ENCODE measurements at places on chromosomes 1 and 21.

GRCh38 chr1:10074059-10074851 is 41.5 kb downstream of the UBE4B start:
- DNase-seq = peak; percentile 83

DNA sequence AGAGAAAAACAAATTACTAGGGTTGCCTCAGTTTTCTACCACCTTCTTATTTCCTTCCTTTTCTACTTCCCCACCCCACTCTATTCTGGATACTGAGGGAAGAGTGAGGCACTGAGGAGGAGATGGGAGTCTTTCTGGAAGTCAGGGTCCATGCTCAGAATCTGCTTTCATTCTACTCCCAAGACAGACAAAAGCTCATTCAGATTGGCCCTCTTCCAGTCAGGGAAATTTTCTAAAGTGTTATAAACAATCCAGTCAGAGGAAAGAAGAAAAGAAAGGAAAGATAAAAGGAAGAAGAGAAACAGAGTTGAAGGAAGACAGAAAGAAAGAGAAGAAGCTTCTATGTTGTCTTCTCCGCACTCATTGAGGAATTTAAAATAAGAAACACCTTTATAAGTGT is 228.6 kb downstream of the COP1 start:
- no peak for DNase-seq

DNA sequence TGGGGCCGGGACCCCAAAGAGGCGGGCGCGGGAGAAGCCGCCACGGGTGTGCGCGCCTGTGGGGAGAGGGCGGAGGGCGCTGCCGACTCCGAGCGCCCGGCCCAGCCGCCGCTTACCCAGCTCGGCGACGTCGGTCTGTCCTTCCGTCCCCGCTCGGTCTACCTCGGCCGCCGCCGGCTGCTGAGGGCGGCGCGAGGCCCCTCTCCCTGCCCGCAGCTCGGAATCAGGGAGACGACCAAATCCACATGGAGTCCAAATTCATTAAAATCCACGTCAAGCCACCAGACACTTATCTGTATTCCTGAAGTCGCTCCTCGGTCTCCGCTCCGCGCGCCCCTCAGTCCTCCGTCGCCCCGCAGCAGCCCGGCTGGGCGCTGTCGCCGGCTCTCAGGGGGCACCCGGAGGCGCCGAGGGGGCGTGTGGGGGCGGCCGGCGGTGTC is 637 bp downstream of the PLXNA2 start:
- no peak for DNase-seq

GRCh38 chr1:225737161-225737560 is 40.5 kb upstream of the SRP9 start:
- no peak for DNase-seq

GRCh38 chr1:197180252-197180878 is 33.9 kb upstream of the ASPM start:
- no peak for DNase-seq

DNA sequence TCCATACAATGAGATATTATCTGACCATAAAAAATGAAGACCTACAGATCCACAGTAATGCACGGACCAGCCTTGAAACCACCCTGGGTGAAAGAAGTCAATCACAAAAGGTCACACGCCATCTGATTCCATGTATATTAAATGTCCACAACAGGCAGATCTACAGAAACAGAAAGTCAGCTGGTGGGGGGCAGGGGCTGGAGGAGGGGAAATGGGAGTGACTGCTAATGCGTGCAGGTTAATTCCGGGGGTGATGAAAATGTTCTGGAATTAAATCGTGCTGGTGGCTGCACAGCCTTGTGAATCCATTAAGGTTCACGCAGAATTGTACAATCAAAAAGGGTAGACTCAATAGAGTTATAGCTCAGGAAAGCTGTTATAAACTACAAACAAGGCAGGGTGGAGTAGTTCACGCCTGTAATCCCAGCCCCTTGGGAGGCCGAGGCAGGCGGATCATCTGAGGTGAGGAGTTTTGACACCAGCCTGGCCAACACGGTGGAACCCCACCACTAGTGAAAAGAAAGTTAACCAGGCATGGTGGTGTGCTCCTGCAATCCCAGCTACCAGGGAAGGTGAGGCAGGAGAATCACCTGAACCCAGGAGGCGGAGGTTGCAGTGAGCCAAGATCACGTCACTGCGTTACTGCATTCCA is 32.3 kb downstream of the ACOT7 start:
- no peak for DNase-seq

GRCh38 chr1:200991097-200991614 is 32.4 kb downstream of the KIF21B start:
- no peak for DNase-seq

DNA sequence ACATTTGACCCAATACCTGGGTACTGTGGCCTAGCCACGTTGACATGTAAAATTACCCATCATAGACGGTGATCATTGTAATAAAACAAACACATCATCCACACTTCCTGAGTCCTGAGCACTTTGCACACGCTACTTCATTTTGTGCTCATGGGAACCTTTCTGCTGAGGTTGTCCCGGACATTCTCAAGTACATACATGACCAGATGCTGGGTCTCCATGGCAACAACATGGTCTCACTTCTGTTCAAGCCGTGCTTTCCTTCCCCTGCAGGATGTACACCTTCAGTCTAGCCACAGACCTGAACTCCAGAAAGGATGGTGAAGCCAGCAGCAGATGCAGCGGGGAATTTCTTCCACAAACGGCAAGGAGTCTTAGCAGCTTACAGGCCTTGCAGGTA is 22.7 kb downstream of the UBASH3A start:
- no peak for DNase-seq

DNA sequence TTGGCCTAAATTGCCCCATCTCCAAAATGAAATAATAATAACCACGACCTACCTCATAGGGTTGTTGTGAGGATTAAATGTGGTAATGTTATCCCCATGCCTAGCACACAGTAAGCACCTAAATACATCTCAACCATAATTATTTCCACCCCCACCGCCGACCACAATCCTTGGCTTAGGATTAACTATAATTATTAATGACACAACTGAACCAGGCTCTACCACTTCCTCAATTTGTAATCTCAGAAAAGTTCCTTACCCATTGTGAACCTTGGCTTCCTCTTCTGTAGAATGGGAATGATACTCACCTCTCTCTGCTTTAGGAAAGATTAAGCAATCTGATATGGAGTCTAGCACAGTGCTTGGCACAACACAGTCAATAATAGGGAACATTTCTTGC is 44.3 kb upstream of the TACSTD2 start:
- peak; percentile 55 for DNase-seq

DNA sequence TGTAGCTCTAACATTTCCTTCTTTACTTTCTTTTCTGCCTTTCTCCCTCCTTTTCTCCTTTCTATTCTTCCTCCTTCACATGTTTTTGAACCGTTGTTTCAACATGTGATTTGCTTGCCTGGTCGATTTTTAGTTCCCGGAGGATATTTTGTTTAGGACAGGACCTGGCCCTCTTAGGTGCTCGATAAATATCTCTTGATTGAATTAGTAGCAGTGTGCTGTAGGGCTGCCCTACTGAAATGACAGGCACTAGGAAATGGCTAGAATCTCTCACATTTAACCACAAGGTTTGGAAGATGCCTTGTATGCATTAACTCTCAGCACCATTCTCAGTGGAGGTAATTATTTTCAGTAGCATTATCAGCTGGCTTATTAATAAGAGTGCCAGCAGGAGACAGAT is 305.6 kb downstream of the PAPPA2 start:
- DNase-seq = no peak

DNA sequence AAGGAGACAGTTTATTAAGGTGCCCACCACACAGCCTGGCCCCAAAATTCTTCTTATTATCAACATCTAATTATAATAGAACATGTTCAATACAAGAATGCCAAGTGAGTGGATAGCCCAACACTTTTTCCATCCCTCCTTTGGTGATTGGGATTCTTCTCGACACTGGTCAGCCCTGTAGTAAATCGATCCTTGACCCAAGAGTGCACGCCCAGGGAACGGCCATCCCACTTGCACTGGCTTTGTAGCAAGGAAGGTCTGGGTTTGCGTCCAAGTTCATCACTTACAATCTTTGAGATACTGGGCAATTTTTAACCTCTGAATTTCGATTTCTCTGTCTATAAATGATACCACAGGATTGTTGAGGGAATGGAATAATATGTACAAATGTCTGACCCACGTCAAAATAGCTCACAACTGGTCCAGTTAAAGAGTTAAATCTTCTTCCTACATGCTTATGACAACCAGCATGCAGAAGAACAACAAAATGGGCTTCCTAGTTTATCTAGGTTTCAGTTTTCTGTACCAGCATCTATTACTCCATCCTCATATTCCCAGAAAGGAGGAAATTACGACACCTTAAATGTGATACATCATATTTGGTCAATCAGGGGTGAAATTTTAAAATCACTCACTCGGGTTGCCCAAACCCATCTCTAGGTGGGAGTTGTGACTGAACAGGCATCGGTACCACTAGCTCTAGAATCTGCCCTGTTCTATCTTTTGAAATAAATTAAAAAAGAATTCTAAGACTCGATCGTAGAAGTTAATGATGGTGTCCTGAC is 161.8 kb downstream of the CLIC6 start:
- DNase-seq = no peak

DNA sequence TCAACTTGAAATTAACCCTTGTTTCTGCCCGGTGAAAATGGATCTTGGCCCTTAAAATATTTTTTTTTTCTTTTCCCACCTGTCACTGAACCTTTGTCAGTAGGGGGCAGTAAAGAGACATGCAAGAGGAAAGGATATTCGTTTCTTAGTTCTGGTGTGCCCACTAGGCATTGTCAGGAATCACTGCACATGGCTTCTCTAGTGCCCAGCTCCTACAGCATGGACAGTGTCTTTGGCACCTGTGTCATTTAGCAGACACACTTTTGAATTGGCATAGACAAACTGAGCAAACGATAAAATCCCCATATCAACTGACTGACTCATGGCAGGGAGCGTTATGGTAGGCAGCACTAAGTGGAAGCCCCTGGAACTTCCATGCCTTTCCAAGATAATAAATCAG is 1048.1 kb downstream of the BRINP3 start:
- no peak for DNase-seq

DNA sequence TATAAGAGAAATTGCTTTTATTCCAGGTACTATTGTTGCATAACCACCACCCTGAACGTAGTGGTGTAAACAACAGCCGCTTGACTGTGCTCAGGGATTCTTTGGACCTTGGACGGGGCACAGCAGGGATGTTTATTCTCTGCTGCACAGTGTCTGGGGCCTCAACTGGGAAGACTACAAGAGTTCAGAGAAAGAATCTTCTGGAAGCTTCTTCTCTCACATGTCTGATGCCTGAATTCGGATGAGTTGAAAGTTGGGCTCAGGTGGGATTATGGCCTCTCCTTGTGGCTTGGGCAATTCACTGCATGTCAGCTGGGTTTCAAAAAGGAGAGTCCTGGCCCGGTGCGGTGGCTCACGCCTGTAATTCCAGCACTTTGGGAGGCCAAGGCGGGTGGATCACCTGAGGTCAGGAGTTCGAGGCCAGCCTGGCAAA is 19.0 kb upstream of the SSBP3 start:
- DNase-seq = no peak

- DNase-seq = peak; percentile 71
These were observed 857.9 kb downstream of the BRINP3 start for GRCh38 chr1:189619682-189620332.

- no peak for DNase-seq
These were observed 113.4 kb downstream of the GRIK3 start for GRCh38 chr1:36920801-36921405.

- DNase-seq = no peak
These were observed 502.2 kb upstream of the OLFM3 start for GRCh38 chr1:102498929-102499328.

DNA sequence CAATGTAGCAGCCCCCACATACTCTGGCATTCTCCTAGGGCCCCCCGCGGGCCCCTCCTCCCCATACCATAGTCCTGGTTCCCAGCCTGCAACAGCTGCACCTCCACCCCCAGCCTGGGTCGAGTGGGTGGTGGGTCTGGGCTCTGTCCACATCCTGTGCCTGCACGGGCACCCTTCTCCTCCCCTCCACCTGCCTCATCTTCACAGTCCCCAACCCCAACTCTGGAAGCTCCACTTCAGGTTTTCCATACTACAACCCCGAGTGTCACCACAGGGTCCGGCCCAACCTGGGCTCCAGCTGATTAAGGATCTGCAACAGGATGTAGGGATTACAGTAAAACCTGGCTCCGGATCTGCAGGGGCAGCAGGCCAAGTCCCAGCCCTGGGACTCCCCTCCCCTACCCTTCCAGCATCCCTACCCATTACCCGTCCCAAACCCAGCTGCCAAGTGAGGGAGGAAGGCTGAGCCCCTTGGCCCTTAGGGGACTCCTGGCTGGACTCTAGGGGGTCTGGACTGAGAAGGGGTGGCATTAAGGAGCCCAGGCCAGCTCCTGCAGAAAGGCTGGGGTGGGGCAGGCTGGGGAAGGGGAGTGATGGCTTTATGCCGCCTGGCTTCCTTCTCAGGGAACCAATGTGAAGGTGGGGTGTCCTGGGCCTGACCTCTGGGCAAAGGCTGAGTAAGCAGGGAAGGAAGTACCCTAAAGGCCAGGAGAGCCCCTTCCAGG is 116.8 kb downstream of the CASZ1 start:
- DNase-seq = peak; percentile 67

- no peak for DNase-seq
These were observed 102.3 kb downstream of the PDE4B start for GRCh38 chr1:65894738-65895605.

DNA sequence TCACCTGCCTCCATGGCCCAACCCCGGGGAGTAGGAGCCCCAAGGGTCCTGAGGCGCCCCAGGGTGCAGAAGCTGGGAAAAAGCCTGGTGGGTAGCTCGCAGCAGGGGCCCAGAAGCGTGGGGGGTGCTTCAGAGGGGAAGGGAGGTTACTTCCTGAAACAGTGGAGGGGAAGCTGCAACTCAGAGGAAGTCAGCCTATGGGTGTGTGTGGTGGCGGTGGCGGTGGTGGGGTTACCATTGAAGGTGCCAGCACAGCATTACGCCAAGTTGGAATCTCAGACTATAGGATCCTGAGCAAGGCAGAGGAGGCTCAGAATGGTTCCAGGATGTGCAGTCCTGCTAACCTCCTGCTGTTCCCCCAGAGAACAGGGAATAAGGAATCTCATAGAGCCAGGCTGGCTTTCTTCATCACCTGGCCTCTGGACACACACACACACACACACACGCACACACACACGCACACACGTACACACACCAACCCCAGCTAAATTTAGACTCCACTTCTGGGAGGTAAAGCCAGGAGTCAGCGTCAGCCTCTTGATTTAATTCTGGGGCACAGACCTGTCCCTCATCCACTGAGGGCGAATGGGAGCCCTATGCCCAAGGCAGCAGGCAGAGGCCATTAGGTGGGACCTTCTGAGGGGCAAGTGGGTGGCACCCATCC is 1.3 kb downstream of the DENND4B start:
- no peak for DNase-seq

GRCh38 chr1:61593331-61593730 is 131.6 kb downstream of the TM2D1 start:
- DNase-seq = no peak

DNA sequence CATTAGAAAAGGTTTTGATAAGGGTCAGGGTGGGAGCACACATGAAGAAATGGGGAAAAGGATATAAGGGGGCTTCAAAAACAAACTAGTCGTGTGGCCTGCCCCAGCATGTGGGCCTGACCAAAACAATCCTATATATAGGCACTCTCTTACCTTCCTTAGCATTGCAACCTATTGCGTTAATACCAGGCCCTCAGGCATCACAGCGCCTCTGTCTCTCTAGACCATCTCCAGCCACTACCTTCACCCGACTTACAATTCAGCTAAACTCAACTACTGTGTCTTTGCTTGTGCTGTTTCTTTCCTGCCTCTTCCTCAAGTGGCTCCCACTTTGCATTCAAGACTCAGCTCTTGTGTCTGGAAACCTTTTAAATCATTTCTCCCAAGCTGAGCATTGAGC is 47.0 kb upstream of the GJA5 start:
- DNase-seq = no peak

GRCh38 chr1:115090540-115090939 is 1.2 kb upstream of the TSPAN2 start:
- DNase-seq = no peak
